ENCODE measurements at places on chromosomes 13 and 19.

DNA sequence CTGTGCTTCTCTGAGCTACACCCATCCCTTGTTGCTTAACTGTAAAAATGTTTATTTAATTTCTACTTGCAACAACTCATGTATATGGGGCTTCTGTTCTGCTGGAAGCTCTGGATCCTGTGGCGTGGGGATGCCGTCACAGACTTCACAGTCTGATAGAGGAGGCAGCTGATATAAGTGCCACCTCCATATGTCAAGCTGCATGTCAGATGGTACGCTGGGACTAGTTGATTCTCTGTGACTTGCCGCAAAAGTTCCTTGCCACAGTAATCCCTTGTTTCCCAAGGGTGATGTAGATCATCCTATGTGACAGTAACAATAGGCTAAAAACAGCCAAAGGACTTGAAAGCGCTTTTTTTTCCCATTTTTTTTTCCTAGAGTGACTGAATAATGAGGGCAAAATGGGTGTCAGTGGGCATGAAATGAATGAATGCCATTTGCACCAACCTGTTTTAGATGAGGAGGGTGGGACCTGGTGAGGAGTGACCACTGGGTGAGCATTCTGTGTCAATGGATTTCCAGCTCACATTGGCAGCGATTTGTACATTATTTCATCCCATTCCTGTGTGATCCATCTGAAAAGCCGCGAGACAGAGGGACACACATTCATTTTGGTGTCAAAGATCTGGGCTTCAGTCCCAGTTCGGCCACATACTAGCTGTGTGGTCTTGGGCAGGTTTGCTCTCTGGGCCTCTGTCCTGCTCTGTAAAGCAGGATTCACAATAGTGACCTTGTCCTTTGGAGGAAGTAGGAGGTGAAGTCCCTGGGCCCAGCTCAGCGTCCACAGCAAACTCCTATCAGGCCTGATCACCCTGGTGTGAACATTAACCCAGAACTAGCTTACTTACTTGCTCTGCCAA is 88.9 kb upstream of the RNF113B start:
- DNase-seq = no peak

DNA sequence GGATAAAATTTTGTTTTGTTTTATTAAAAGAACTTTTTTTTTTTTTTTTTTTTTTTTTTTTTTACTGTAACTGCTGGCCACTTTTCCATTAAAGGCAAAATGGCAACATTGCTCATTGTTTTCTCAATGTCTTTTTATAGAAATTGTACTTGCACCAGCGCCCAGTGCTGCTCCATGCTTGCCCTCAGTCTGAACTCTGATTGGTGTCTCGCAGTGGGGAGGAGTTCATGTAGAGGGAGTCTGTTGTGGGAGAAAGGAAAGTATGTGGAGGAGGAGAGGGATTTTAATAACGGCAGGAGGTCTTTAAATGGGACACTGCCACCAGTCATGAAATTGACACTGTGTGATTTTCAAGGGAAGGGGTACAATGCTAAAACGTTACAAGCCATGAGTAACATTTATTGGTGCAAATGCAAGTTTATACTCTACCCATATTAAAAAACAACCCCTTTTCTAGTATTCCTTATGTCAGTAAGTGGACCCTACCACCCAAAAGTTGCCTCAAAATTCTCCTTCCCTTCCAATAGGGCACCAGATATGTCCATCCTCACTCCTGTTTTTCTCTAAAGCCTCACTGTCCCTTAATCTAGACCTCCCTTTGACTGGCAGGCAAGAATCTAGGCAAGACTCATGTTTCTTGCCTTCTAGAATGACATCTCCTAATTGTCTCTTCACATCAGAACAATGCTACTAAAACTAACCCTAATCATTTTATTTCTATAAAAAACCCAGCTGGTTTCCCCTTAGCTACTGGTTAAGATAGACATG is 3.2 kb downstream of the RASL11A start:
- no peak for DNase-seq

DNA sequence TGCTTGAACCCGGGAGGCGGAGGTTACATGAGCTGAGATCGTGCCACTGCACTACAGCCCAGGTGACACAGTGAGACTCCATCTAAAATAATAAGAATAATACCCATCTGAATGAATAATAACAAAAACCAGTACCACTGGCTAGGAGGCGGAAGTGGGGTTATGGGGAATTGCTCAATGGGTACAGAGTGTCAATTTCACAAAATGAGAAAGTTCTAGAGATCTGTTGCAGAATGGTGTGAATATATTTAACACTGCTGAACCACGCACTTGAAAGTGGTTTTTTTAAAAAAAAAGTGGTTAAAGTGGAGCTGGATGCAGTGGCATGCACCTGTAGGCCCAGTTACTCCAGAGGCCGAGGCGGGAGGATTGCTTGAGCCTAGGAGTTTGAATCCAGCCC is 18.5 kb downstream of the KLF2 start:
- no peak for DNase-seq

- DNase-seq = no peak
These were observed 193.4 kb downstream of the RGCC start for GRCh38 chr13:41650706-41651105.

DNA sequence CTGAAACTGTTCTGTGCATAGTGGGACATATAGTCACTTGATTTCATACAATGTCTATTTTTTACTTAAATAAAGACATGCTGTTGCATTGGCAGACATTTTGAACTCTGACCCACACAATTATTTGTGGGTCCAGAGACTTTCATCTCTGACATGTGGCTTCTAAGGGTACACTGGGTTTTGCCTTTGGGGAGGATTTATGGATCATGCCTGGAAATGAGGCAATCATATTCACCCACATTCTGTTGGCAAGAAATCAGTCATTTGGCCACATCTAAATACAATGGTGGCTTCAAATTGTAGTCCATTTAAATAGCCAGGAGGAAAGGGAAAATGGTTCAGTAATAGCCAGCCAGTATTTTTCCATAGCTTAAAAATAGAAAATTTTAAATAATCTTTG is 238.3 kb upstream of the KLF12 start:
- no peak for DNase-seq

- DNase-seq = no peak
These were observed 245.4 kb upstream of the SPRY2 start for GRCh38 chr13:80586356-80586755.

GRCh38 chr13:61111529-61111928 is 304.1 kb downstream of the PCDH20 start:
- DNase-seq = no peak

- no peak for DNase-seq
These were observed 4.2 kb downstream of the KLK12 start for GRCh38 chr19:51030631-51031030.

DNA sequence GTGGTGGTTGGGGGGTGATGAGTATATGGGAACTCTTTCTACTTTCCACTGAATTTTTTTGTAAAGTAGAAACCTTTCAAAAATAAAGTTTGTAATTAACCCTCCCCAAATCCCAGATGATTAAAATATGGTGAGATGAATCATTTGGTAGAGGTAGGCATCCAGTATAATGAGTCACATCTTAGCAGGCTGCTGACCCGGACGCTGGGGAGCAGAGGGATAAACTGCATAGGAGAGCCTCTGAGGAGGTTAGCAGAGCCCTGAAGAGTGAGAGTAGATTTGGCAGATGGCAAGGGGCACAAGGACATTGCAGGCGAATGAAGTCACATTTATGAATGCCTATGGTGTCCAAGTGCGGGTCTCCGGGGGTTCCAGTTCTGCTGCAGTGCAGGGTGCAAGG is 293.8 kb downstream of the FGF9 start:
- DNase-seq = no peak

- DNase-seq = no peak
These were observed 14.7 kb upstream of the TEKTIP1 start for GRCh38 chr19:3524078-3524842.

- no peak for DNase-seq
These were observed 1.6 kb upstream of the TYROBP start for GRCh38 chr19:35909684-35910035.

DNA sequence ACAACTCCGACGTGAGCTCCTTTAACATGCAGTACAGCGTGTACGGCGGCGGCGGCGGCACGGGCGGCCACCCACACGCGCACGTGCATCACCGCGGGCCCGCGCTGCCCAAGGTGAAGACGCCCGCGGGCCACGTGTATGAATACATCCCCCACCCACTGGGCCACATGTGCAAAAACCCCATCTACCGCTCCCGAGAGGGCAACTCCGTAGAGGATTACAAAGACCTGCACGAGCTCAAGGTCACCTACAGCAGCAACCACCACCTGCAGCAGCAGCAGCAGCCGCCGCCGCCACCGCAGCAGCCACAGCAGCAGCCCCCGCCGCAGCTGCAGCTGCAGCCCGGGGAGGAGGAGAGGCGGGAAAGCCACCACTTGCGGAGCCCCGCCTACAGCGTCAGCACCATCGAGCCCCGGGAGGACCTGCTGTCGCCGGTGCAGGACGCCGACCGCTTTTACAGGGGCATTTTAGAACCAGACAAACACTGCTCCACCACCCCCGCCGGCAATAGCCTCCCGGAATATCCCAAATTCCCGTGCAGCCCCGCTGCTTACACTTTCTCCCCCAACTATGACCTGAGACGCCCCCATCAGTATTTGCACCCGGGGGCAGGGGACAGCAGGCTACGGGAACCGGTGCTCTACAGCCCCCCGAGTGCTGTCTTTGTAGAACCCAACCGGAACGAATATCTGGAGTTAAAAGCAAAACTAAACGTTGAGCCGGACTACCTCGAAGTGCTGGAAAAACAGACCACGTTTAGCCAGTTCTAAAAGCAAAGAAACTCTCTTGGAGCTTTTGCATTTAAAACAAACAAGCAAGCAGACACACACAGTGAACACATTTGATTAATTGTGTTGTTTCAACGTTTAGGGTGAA is 6.6 kb downstream of the SLITRK5 start:
- no peak for DNase-seq

- DNase-seq = no peak
These were observed 36.5 kb downstream of the TSHZ3 start for GRCh38 chr19:31312677-31313244.

DNA sequence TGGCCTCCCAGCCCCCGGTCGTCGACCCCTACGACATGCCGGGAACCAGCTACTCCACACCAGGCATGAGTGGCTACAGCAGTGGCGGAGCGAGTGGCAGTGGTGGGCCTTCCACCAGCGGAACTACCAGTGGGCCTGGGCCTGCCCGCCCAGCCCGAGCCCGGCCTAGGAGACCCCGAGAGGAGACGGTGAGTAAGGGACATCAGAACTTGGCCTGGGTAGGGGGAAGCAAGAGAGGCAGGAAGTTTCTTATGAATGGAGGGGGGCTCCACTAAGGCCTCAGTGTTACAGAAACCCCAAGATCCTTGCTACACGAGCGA is 2.9 kb downstream of the FOSB start:
- no peak for DNase-seq

- DNase-seq = no peak
These were observed 18.9 kb downstream of the ZNF536 start for GRCh38 chr19:30391052-30391451.

- DNase-seq = no peak
These were observed 8.8 kb downstream of the ALOX5AP start for GRCh38 chr13:30744056-30744680.
